ENCODE measurements at places on chromosomes 12 and 14.
A peak's percentile ranks its signal among the peaks of the same experiment; 100 is the strongest.

- DNase-seq: no peak
Observed at GRCh38 chr12:113183030-113183589, 2.2 kb downstream of the DDX54 start.

DNA sequence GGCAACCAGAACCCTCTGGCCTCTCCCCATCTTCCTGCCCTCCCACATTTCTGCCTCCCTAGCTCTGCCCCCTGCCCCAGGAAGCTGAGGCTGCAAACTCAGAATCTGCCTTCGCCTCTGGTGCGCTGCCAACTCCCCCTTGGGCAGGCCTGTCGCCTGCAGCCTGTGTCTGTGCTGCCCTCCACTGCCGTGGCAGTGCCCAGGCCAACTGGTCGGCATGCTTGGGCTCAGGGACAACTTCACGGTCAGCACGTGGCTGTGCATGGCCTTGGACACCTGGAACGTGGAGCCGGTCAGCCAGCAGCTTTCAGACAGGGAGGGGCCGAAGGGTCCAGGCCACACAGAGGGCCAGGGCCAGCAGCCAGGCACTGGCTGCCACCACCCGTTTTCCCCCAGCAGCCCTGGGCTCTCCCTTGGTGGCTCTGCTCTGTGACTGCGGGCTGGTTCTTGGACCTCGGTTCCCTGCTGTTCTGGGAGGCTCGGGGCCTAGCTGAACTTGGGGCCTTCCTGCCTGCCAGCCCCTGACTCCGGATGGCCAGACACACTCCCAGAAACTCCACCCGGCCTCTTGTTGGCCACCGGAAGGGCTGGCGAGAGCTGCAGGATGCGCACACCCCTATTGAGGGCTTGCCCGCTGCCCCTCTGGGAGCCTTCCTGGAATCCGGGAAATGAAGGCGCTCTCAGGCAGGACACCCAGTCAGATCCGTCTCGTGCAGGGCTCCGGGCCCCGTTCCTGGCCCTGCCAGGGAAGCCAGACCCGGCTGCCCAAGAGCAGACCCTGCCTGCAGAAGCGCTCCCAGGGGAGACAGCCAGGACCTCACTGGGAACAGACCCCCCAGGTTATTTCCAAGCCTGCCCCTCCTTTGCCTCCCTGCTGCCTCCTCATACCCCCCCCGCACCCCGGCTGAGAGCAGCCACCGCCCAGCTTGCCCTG, 34.2 kb upstream of the PPP1R13B start:
- DNase-seq: no peak

- DNase-seq: no peak
Observed at GRCh38 chr14:98069712-98070171, 1202.3 kb downstream of the BCL11B start.

DNA sequence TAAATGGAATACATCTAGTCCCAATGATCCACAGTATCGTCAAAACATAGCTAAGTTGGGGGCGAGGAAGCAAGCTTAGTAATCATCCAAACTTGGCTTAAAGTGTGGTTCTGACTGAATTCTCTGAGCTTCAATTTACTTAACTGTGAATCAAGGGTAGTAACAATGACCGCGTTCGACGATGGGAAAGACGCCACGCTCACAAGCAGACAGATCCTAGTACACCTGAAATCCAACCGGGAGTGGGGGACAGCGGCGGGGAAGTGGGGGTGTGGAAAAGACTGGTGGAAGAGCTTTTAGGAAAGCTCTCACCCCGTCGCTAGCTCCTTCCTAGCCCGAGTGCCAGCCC, 433 bp downstream of the COX16 start:
- no peak for DNase-seq

- no peak for DNase-seq
Observed at GRCh38 chr14:101369194-101369915, 191.9 kb upstream of the DIO3 start.

DNA sequence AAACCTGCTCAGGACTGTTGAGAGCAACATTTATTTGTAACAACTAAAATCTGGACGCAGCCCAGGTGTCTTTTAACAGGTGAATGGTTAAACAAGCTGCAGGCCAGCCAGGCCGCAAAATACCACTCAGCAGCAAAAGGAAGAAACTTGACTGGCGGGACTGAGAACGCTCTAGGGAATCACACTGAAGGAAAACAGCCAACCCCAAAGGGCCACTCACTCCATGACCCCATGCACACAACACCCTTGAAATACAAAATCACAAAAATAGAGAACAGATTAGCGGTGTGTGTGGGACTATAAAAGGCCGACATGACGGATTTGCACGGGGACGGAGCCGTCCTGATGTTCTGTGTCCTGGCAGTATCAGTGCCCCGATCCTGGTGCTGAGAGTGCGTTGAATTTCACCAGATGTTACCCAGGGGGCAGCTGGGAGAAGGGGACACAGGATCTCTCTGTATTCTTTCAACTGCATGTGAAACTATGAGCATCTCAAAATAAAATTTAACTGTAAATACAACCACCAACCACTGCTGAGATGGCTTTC, 23.0 kb downstream of the VPS37B start:
- DNase-seq: no peak

DNA sequence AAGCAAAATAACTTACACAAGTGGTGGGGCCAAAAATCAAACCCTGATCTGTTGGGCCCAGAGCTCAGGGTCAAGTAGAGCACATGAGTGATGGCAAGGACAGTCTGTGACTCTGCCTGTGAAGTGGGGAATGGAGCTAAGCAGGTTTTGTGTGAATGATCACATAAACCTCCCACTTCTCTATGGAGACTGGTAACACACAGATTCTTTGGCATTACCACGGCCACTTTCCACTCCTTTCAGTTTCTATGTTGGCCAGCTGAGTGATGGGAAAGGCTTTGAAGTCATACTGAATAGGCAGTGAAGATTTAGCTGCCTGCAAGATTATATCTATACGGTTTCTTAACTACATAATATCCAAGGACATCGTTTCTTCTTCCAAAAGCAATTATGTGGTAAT, 97.9 kb downstream of the ARMH4 start:
- no peak for DNase-seq

- DNase-seq: no peak
Observed at GRCh38 chr12:53770281-53770680, 18.5 kb upstream of the CISTR start.

GRCh38 chr12:109387425-109388166, 39.9 kb downstream of the MYO1H start:
- peak; percentile 59 for DNase-seq

DNA sequence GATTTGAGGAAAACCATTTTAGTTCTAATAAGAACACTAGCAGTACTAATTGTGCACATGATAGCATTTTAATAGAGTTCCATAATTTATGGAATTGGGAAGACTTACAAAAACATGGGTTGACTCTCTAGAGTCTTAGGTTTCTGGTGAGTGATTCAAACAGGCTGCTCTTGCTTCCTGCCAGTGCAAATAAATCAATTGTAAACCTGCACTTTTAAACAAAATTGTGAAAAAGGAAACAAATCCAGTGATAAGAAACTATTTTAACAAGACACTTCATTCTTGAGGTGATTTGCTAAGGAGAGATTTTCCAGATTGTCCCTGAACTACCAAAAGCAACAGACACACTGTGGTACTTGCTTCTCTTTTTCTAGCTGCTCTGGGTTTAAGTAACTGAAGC, 112.2 kb downstream of the CACNA1C start:
- DNase-seq: no peak

GRCh38 chr12:10736463-10736862, 13.3 kb upstream of the YBX3 start:
- DNase-seq: no peak

- DNase-seq: no peak
Observed at GRCh38 chr14:50116966-50117365, 594 bp upstream of the VCPKMT start.

- no peak for DNase-seq
Observed at GRCh38 chr14:65352964-65353530, 59.5 kb upstream of the FUT8 start.

DNA sequence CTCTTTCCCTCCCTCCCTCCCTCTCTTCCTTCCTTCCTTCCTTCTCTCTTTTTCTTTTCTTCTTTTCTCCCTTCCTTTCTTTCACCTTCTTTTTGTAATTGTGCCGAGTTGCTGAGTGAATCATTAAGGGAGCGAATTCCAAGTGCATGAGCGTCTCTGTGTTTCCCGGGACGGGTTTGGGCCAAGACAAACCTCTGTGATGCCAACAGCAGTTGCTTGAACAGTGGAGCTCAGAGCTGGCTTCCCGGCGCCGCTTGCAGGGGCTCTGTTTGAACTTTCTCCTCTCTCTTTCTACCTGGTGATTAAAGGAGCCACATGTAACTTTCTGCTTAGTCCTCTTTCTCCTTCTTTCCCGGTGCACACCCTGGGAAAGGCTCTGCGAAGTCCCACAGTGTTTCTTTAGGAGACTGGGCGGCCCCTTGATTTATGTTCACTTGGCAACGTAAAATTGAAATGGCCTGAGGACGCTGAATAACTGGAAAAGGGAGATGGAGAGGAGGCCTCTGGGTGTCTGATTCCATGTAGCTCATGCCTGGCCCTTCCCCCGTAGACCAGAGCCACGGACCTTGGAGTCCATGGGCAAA, 33.7 kb upstream of the MAP1LC3B2 start:
- DNase-seq: no peak

GRCh38 chr12:91833780-91834359, 311.8 kb downstream of the BTG1 start:
- DNase-seq: no peak

- no peak for DNase-seq
Observed at GRCh38 chr14:79369359-79370332, 841.7 kb downstream of the DIO2 start.

GRCh38 chr12:116314477-116314876, 37.0 kb upstream of the MED13L start:
- no peak for DNase-seq

GRCh38 chr12:84157170-84157569, 755.4 kb downstream of the SLC6A15 start:
- DNase-seq: no peak

GRCh38 chr12:66627270-66627987, 51.4 kb downstream of the GRIP1 start:
- no peak for DNase-seq

DNA sequence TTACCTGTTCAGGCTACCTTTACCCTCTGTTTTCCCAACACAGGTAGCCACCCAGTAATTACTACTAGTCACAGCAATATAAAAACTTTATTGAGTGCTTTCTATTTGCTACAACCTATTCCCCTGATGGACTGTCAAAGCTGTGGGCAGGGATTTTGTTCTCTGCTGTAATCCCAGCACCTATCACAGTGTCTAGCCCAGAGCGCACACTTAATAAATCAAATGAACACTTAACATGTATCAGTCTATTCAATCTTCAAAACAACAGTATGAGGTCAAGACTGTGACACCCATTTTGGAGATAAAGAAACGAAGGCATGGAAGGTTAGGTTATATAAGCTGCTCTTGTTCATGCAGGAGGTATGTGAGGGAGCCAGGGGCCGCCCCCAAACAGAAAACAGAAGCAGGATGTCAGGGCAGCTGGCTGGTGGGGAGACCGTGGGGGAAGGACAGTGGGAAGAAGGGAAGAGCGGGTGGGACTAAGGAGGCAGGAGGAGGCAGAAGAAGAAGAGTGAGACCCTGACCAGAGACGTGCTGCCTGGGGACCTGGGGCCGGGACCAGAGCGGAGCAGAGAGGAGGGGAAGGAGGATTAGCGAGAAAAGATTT, 1.7 kb downstream of the TNFRSF1A start:
- DNase-seq: no peak

GRCh38 chr12:57385586-57385985, 45.3 kb downstream of the R3HDM2 start:
- DNase-seq: no peak

DNA sequence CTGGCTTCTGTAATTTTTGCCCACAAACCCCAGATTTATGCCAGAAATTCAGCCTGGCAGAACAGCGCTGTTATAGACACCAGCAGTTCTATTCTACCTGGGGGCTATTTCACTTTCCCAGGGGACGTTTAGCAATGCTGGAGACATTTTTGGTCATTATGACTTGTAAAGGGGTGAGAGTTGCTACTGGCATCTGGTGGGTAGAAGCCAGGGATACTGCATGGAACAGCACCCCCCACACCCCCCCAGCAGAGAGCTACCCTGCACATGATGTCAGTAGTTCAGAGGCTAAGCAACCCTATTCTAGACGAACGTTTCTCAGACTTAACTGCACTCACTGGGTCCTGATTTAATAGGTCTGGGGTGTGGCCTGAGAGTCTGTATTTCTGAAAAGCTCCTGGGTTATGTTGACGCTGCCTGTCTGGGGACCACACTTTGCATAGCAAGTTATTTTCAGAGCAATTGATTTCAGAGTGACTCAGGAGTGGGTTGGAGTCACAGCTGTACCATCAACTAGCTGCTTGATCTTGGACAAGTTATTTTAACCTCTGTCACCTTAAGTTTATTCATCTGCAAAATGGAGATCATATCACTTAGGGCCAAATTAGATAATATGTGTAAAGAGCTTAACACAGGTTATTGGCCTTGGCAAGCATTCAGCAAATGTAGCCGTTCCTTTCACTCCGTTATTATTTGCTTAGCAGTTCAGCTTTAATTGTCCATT, 48.5 kb downstream of the CHST11 start:
- DNase-seq: peak; percentile 36

DNA sequence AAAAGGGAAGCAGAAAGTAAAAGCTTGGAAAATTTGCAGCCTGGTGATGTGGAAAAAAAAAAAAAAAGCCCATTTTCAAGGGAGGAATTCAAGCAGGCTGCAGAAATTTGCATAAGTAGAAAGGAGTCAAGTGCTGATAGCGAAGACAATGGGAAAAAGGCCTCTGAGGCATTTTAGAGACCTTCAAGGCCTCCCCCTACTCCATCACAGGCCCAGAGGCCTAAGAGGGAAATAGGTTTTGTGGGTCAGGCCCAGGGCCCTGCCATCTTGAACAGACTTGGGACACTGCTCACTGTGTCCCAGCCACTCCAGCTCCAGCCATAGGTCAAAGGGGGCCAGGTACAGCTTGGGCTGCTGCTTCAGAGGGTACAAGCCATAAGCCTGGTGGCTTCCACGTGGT, 13.8 kb upstream of the PRKD1 start:
- no peak for DNase-seq

GRCh38 chr12:122422730-122423257, 325 bp upstream of the CLIP1 start:
- no peak for DNase-seq

DNA sequence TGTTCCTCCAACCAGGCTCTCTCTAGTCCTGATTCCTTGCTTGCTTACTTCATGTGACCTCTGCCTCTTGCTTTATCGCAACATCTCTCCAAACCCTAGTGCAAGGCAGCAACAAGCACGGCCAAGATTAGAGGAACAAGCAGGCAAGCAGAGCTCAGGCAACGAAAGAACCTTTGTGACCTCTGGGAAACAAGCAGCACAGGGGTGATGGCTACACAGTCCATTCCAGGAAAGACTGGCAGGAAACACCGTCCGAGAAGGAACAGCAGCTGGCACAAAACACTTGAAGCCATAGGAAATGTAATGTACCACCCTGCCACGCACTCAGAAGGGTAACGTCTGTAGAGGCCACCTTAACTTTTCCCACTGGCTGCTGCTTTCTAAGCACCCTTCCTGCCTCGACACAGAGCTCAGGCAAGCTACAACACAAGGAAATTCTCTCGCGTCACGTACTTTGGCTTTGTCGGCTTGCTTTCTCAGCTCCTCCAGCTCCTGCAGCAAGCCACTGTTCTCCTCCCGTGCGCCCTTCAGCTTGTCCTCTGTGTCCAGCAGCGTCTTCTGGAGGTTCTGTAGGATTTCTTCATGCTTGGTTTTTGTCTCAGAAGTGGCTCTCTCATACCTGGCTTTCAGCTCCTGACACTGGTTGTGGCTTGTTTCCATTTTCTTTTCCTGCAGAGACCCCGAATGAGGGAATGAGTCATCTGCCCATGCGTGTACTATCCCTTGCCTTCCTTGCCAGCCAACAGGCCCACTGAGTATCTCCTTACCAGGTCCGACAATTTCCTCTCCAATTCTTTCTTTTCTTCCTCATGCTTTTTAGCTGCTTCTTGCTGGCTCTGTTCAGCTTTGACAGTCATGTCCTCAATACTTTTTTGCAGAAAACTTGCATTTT, 61.4 kb upstream of the VPS33A start:
- DNase-seq: no peak

Measured in SHP77 treated with DMSO at 0.1 percent for 48 hours (cell line).